Kidney epithelial cell (primary cell): ENCODE measurements at places on chromosomes 13 and 19. TPM values are rescaled to one million over a fixed set of nuclear protein-coding genes. Genes with fewer than 3 reads are reported as not detected.

- DNase-seq: no peak
Observed at GRCh38 chr13:102940770-102941169, 94.9 kb downstream of the ERCC5 start.

DNA sequence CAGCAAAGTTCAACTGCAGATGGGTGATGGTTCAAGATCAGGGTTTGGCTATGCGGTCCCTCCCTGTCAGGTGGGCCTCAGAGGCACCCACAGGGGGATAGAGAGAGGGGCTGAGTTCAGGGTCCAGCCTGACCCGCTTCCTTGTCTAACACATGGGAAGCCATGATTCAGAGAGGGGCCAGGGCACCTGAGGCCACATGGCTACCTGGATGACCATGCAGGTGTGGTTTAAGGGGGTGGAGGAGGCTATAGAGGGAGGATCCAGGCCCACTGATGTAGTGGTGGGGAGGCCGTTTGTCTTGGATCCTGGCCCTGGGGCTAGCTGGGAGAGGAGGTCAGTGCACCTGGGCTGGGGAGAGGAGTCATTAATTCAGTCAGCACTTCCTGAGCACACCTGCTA, 56.7 kb downstream of the ZNF536 start:
- no peak for DNase-seq

GRCh38 chr13:72805676-72806346, 23.9 kb downstream of the PIBF1 start:
- DNase-seq: no peak

DNA sequence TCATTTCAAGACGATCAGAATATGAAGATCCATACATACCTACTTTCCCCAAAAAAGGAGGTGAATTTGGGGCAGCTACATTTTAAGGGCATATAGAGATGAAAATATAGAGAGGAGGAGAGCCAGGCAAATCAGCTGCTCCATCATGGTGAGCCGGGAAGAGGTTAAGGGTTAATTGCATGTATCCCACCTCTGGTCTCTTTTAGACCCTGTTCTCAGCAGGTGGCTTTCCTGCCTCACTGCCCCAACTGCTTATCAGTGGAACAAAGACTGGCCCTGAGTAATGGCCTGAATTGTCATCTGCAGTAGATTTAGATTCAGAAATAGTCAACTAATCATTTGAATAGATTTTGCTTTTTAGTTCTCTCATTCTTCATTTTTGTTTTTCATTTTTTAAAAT, 206.6 kb downstream of the SPRY2 start:
- no peak for DNase-seq

DNA sequence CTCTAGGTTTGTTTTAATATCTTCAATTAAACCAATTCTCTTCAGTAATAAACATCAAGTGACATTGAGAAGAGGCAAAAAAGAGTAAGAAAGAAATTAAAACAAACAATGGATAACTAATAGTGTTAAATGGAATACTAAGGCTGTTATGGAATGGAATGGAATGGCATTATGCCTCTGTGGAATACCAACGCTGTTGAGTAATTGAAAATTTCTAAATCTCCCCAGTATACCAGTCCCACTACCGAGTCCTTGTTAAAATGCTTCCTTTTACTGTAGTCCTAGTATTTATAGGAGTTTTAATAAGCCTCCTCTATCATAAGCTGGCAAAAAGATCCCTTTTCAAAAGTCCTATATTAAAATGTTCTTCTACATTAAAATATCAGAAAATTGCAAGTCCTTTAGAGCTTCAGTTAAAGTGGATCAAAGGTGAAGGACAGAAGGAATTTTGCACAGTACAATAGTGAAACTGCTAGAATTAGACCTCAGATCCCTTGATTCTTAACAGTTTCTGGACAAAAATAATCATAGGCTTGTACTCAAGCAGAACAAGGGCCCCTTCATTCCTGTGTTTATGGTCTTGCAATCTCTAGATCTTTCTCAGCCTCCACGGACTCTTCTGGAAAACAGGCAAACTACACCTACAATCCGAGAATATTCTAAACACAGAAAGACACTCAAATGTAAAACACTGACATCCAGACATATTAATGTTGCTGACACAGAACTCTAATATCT, 128.2 kb downstream of the PCDH9 start:
- DNase-seq: no peak

KIR2DL4 gene
- not detected in 2 replicates for total RNA-seq

- DNase-seq: no peak
Observed at GRCh38 chr13:52025475-52026245, 1.2 kb downstream of the UTP14C start.

DNA sequence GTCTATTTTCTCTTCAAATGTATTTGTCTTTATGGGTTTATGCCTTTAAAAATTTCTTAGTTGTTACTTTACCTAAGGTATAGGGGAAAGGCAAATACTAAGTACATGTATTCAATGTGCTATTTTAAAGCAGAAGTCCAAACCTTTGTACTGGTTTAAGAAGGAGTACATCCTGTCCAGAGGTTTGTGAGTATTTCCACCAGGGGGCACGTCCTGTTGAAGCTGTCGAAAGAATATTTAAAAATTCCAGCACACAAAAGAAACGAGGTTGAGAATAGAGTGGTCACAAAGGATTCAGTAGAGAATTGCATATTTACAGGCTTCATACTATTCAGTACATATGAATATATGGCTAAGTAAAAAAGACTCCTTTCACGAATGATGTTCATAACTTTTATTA, 59.8 kb downstream of the URI1 start:
- DNase-seq: no peak

MISP3 gene
- total RNA-seq: 0.68 and 1.5 TPM in 2 replicates

DNA sequence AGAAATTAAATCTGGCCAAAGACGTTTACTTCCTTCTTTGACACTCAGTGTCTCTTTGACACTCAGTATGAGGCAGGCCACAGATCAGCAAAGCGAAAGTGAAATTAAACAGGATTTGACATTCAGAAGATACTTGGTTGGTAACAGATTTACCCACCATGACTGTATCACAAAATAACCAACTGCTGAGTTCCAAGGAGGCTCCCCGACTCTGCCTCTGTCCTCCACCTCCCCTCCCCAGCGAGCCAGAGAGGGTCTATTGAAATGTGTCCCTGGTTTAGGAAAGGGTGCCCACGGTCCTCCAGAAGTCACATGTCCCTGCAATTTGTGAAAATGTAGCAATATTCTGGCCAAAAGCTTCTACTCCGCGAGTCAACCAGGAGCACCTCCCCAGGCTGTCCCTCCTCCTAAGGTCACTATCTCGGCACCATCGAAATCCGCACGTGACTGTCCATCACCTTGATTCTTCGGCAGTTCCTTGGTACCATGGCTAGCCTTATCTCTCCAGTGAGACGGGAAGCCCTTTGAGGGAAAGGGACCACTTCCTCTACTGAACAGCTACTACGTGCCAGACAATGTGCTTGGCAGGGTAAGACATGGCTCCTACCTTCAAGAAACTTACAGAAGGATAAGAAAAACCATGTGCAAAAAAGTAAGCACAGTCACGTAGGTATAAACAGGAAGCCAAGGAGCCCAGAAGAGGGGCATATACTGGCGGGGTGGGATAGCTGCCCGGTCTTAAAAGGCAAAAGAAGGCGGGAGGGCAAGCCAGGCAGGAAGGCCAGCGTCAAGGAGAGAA, 1.5 kb downstream of the N4BP2L1 start:
- no peak for DNase-seq

GRCh38 chr13:77338961-77339401, 12.1 kb upstream of the MYCBP2 start:
- DNase-seq: no peak

DNA sequence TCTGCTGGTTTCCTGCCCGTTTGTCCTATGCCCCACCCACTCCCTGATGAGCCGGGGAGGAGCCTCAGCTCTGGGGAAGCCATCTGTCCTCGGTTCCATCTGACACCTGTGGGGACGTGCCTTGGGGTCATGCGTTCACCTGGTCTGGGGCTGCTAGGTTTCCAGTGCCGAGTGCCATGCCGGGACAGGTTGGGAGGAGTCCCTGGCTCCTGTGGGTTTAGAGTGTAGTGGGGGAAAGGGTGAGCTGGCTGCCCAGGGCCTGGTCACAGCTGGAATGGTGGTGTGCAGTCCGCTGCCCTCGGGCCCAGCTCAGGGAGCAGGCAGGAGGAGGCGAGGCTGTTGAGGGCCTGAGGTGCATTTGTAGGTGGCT, 2.5 kb downstream of the KDM4B start:
- DNase-seq: no peak

- no peak for DNase-seq
Observed at GRCh38 chr13:79668201-79668752, 187.3 kb downstream of the NDFIP2 start.

GRCh38 chr19:8421484-8422461, 8.7 kb downstream of the MARCHF2 start:
- DNase-seq: no peak

DNA sequence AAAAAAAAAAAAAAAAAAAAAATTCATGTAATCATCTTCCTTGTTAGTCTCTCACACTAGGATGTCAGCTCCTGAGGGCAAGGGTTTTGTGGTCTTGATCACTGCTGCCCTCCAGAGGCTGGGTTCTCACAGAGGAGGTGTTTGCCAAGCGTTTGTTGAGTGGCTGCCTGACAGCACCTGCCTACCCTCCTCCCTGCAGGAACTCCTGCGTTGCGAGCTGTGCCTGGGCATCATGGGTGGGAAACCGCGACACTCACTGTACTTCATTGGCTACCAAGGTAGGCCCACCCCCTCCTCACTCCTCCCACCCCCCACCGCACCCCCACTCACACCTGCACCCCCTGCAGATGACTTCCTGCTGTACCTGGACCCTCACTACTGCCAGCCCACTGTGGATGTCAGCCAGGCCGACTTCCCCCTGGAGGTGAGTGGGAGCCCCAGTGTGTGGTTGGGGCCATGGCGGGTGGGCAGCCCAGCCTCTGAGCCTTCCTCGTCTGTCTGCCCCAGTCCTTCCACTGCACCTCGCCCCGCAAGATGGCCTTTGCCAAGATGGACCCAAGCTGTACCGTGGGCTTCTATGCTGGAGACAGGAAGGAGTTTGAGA, 8.1 kb downstream of the ATG4D start:
- no peak for DNase-seq

GRCh38 chr19:45911291-45911690, 3.3 kb downstream of the NANOS2 start:
- no peak for DNase-seq

DNA sequence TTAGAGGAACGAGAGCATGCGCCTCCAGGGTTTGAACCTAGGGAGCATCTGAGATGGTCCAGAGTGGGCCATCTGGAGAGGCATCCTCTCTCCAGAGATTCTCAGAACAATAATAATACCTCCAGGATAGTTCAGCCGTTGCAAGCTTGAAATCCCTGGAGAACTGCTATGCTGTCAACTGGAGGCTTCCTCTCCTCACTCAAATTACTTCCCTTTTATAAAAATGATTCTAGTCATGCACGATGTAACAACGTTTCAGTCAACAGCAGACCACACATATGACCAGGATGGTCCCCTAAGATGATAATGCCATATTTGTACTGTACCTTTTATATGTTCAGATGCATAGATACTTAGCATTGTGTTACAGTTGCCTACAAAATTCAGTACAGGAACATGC, 108.7 kb downstream of the SHISA2 start:
- DNase-seq: no peak

DNA sequence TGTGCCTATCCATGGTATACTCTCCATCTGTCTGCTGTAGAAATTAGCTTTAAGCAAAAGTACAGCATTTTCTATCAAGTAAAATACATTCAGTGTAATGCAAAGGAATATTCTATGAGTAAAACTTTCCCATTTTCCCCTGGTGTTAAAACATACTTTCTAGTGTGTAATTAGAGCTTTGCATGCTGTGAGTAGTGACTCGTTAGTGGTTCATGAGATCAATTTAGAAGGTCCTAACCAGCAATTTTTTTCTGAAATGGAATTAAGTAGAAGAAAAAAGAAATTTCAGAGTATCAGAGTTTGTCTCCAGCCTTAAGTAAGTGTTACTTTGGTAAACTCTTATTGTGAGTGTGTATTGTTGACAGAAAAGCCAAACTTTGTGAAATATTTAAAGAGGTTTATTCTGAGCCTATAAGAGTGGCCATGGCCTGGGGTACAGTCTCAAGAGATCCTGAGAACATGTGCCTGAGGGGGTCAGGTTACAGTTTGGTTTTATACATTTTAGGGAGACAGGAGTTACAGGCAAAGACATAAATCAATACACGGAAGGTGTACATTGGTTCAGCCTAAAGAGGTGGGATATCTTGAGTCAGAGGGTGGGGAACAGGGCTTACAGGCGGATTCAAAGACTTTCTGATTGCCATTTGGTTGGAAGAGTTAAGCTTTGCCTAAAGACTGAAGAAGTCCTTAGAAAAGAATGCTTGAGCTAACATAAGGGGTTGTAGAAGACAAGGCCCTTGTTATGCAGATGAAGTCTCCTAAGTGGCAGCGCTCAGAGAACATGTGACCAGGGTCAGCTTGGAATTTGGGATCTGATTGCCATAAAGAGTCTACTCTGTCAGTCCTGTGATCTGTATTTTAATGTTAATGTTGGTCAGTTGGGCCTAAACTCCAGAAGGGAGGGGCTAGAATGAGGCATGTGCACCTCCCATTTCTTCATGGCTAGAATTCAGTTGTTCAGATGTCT, 25.5 kb downstream of the FAM187B start:
- DNase-seq: no peak

GRCh38 chr13:43088093-43088511, 64.7 kb downstream of the DNAJC15 start:
- DNase-seq: no peak

- DNase-seq: no peak
Observed at GRCh38 chr13:28412981-28413380, 81.9 kb downstream of the FLT1 start.

- no peak for DNase-seq
Observed at GRCh38 chr19:3836887-3837286, 32.0 kb downstream of the ZFR2 start.

- no peak for DNase-seq
Observed at GRCh38 chr13:36959456-36960116, 39.5 kb upstream of the SMAD9 start.

DNA sequence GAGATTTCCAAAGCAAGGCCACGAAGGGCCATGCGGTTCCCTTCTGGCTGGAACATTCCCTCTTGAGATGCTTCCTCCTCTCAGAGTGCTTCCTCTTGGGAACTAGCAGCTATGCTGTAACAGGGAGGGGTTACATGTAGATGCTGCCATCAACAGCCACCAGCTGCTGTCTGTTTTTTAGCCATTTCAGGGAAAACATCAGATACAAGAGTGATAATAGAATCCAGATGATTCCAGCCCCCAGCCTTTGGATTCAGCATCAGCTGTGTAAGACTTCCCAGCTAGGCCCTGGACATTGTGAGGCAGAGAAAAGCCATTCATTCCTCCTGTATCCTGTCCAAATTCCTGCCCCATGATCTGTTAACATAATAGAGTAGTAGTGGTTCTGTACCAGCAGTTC, 8.2 kb upstream of the ZNF177 start:
- no peak for DNase-seq

RFX2 gene
- 4.5 and 6.5 TPM in 2 replicates for total RNA-seq

GRCh38 chr19:29044037-29044436, 168.9 kb downstream of the UQCRFS1 start:
- no peak for DNase-seq

ANGPTL8 gene
- total RNA-seq: not detected in 2 replicates

- DNase-seq: no peak
Observed at GRCh38 chr19:6717036-6717435, 3.4 kb downstream of the C3 start.

DNA sequence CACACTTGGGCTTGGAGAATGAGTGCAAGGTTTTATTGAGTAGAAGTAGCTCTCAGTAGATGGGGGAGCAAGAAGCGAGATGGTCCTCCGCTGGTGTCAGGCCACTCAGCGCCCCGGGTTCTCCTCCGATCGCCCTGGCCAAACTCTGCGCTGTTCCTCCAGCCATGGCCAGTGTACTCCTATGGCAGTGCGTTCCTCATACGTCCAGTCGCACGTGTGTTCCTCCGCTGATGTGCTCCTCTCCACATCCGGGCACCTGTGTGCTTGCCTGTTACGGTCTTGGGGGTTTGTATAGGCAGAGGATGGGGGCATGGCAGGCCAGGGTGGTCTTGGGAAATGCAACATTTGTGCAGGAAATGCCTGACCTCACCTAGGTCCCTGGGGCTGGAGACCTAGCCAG, 1899.4 kb downstream of the PCDH9 start:
- no peak for DNase-seq
